ENCODE measurements at places on chromosomes 6 and 20.

- DNase-seq = no peak
These were observed 151.1 kb downstream of the TMEM242 start for GRCh38 chr6:157172231-157172701.

- peak; percentile 58 for DNase-seq
These were observed at the start of gene TBXT for GRCh38 chr6:166167801-166168615. Gene TBXT, minus strand, starts transcription at chr6:166167851. Its CDS starts 260 bp downstream, at chr6:166167591.

DNA sequence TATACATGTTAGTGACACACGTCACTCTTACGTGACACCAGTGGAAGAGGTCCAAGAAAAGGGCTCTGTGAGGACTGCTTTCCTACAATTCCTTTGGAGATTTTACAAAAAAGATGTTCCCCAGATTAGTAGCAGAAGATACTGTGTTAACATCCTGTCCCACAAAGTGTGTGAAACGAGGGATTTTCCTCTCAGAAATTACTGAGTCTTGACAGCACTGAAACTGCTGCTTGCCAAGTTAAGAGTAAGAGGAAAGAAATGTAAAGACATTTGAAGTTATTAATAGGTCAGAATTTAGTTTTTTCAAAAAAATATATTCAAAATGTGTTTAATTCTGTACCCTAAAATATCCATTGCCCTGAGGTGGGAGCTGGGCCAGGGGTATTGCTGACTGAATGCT, 58.8 kb upstream of the MAP7 start:
- DNase-seq = no peak

DNA sequence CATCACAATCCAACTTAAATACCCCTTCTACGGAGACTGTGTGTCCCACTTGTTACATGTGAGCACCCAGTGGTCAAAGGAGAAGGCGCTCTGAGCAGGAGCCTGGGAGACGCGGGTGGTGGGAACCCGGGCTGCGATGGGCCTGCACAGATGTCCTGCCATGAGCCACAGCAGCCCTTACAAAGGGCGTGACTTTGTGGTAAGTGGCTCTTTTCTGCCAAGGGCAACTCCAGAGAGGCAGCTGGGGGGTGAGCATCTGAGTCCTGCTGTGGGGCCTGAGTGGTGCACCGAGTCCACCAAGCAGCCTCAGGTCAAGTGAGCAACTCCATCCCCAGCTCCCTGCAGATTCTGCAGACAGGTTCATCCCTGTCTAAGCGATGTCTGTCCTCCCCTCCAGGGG, 33.6 kb upstream of the CST7 start:
- no peak for DNase-seq

DNA sequence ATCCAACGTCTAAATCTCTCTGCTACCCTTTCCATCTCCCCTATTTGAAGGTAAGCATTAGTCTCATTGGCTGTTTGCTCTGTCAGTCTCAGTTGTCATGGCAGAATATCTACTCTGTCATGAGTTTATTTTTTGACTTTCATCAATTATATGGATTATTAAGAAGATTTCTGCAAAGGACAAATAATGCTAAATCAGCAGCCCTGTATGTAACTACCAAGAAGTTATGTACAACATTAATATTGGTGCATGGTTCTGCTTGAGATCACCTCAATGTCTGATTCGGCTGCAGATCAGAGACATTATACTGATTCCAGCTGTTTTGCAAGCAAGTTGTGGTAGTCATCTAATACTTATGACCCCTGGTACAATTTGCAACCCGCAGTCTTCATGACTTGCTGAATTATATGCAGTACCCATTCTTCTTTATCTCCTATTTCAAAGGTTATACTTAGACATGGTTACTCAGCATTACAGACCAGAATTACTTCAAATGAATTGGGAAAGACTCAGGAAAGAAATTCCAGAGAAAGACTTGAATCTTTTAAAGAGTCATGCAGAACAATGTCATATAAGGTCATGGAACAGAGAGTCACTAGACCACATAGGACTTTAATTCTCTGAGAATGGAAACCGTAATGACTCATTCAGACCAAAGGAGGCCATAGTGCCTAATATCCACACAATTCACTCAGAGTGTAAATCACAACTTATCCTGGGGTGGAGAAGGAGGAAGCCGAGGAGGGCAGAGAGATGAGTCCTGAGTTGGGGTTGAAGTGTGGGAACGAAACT, 201.4 kb downstream of the IBTK start:
- no peak for DNase-seq

- no peak for DNase-seq
These were observed 76.8 kb downstream of the SEL1L2 start for GRCh38 chr20:13913572-13913971.

GRCh38 chr6:140561701-140562100, 1187.3 kb upstream of the CITED2 start:
- no peak for DNase-seq

DNA sequence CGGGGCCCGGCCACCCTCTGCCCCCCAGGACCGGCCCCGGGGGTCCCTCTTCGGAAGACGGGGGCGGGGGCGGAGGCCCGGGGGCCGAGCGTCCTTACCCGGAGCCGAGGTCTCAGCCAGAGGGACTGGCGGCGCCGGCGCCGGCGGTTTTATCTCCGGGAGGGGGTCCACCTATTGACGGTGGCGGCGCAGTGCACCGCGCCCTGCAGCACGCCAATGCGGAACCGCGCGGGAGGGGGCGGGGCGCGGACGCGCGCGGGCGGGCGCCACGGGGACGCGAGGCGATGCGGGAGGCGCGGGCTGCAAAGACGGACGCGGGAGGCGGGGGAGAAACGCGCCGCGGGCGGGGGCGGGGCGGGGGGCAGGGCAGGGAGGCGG, at the start of gene EEF1A2:
TSS of gene EEF1A2 (minus strand) at position 124 of the 378 bp plus-strand sequence. CDS start 1,320 bp downstream, outside the sequence.
- DNase-seq = peak; percentile 64

- DNase-seq = no peak
These were observed 18.3 kb downstream of the CAPN11 start for GRCh38 chr6:44176762-44177509.

- no peak for DNase-seq
These were observed 157.5 kb downstream of the TRMT11 start for GRCh38 chr6:126143761-126144251.

- DNase-seq = no peak
These were observed 103.1 kb downstream of the QRSL1 start for GRCh38 chr6:106732376-106732940.

DNA sequence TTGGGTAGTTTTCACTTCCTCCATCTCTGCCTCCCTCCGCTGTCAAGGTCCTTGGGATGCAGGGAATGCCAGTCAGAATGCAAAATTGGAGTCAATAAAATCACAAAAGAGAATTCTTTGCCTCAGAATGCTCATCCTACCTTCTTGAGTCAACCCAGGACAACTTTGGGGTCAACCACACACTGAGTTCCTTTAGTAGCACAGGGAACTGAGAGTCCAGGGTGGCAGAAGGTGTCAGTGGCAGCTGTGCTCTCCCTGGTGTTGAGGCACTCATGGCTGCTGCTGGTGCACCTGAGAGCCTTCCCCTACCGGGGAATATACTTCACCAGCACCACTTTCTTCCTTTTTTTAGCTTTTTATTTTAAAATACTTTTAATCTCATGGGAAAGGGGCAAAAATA, 829 bp upstream of the NOTCH4 start:
- no peak for DNase-seq

GRCh38 chr6:100665041-100665380, 200.3 kb upstream of the SIM1 start:
- DNase-seq = no peak

DNA sequence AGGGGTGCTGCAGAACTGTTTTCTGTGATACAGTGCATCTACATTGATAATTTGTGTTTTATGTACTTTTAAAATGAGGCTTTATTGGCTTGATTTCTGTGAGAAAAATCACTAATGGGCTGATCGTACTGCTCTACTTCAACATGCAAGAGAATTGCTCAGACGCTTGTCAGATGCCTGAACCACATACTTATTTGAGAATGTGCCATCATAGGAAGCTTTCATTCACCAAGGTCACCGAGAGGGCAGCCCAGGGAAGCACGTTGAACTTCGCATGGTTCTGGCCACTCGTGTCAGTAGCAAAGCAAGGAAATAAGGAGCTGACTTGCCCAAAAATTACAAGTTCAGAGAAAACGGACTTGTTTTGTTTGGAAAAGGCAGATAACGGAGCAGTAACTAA, 168.5 kb upstream of the AKAP12 start:
- DNase-seq = no peak

GRCh38 chr6:165931675-165932074, 236.0 kb downstream of the TBXT start:
- DNase-seq = no peak

- DNase-seq = no peak
These were observed 286.9 kb downstream of the PTPRK start for GRCh38 chr6:128233531-128233930.

GRCh38 chr6:162092816-162093502, 634.6 kb downstream of the PRKN start:
- no peak for DNase-seq

DNA sequence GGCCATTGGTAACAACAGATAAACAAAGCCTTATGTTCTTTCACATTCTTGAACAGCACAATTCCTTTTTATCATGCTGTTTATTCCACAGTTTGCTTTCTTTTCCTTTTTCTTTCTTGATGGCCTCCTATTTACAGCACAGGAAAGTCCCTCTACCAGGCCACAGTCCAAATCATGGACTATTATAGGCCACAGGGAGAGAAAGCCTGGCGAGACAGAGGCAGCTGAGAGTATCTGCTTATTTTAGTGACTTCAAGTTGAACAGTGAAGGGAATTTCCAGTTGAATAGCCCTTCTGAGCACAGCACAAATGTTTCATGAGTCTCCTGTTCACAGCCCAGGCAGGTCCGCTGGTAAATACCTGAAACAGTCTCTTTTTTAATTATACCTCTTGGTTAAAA, 263.7 kb upstream of the ARID1B start:
- DNase-seq = no peak

GRCh38 chr6:157830354-157831017, 7.4 kb downstream of the SNX9 start:
- no peak for DNase-seq

GRCh38 chr20:10329387-10330005, 104.5 kb downstream of the MKKS start:
- DNase-seq = no peak

DNA sequence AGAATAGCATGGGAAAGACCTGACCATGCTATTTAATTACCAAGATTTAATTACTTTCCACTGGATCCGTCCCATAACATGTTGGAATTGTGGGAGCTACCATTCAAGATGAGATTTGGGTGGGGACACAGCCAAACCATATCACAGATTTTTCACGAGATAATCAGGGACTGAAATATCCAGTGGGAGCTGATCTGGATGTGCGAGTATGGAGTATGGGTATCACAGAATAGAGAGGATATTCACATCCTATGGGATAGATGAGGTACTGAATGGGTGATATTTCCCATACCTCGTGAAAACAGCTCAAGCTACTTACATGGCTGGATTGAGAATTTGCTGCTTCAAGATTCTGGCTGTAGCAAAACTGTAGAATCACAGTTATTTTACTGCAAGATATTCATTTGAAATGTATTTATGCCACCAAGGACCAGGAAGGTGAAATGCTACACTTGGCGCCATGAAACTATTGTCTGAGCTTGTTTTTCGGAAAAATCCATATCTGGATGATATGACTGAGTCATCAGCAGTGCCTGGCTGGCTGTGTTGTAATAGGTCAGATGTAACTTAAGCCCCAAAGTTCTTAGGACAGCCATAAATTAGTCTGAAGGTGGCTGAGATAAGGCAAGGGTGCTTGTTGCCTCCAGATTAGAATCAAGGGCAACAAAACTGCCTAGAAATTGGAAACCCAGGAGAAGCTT, 29.8 kb downstream of the KCNS1 start:
- no peak for DNase-seq

DNA sequence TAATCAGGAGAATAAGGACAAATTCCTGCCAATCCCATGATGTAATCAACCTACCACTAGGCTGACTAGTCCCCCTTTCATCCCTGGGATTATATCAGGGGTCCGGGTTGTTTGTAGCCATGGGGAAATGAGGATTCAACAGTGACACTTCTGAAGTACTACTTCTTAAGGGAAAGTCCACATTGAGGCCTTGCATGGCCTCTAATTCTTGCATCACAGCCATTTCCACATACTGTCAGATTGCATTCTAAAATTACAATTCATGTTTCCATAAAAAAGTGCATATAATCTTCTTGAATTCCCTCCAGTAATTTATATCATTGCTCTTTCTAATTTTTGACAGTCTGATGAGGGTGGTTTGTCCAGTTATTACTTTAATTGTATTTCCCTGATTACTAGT, 184.2 kb downstream of the PHF3 start:
- no peak for DNase-seq

DNA sequence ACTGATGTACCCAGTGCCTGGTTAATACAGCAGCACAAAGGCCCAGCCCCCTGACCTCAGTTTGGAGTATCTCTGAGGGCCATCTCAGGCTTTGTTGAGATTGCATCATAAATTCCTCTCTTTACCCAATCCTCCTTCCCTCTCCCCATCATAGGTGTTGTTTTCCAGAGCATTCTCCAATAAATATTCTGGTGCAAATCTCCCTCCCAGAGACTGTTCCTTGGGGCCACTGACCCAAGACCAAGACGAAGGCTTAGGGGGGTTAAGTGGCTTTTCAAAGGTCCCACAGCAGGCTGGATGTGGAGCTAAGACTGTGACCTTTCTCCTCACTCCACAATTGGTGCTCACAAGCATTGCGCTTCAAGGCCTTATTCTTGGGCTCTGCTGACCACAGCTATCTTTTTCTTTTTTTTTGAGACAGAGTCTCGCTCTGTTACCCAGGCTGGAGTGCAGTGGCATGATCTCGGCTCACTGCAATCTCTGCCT, 72.4 kb upstream of the ZMYND8 start:
- DNase-seq = no peak

- DNase-seq = no peak
These were observed 43.1 kb downstream of the MBOAT1 start for GRCh38 chr6:20169119-20169557.

DNA sequence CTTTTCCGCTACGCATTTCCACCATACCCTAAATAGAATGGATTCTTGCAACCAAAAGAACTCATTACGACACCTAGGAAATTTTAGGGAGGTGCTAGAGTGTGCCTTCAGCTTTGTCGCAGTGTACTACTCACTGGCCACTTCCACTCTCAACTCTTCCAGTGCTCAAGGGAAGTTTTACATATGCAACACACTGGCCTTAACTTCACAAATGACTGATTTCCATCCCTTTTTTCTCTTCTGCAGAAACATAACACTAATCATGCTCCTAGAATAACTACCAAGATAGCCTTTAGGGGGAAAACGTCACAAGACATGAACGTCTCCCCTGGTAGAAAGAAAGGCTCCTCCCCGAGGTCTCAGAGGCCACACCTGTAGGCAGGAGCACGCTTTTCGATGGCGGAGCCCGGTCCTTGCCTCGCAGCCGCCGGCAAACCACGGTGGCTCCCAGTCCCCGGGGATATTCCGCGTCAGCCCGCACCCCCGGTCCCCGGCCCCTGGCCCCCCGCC, 584 bp downstream of the LYRM4 start:
- DNase-seq = peak; percentile 44

DNA sequence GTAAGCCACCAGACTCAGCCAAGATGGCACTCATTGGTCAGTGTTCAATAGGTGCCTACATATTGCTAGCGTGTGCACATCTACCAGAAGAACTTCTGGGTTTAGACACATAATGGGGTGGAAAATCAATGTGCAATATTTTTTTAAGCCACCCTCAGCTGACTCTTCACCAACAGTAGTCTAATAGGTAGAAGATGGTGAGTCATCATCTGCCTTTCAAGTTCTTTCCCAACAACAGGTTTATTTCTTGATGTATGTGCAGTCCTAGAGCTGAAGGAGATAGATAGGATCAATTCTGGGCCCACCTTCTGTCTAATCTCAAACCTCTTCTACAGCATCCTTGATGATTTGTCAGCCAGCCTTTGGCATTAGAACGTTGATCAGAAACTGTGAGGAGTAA, 41.3 kb downstream of the IRAK1BP1 start:
- no peak for DNase-seq

- DNase-seq = no peak
These were observed 14.8 kb upstream of the CALHM6 start for GRCh38 chr6:116446399-116446798.

GRCh38 chr6:8743170-8743745, 307.9 kb upstream of the SLC35B3 start:
- DNase-seq = no peak

Data from nephron progenitor cell (in vitro differentiated cells).